ENCODE measurements at places on chromosomes 7 and 10.

- no peak for DNase-seq
These were observed 54.1 kb downstream of the AGMO start for GRCh38 chr7:15507708-15508107.

DNA sequence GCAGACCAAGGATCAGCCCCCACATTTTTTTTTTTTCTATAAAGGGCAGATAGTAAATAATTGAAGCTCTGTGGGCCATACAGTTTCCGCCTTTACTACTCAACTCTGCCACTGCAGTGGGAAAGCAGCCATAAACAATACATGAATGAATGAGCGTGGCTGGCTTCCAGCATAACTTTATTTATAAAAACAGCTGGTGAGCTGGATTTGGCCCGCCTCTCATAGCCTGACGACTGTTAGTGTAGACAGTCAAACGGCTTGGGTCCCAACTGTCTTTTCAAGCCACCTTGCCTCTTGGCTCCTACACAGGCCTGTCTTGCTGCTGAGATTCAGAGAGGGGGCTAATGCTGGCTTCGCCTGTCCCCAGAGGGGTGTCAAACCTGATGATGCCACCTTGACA is 169.8 kb upstream of the GPR26 start:
- DNase-seq: peak; percentile 17

DNA sequence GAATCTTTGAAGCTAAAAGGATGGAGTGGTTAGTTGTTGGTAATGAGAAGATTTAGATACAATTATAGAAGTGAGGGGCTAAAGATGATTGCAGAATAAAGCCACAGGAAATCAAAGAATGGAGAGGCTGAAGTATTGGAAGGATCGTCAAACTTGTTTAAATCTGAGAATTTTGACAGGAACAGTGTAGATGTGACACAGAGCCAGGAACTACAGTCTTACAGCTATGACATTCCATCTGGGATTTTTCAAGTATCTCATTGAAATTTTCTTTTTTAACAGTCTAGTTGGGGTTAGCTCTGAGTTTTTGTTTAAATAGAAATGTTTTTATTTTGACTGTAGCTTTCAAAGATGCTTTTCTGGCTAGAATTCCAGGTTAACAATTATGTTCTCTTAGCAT is 181.4 kb downstream of the NRG3 start:
- DNase-seq: no peak

GRCh38 chr7:44638611-44639557 is 32.5 kb downstream of the OGDH start:
- no peak for DNase-seq

GRCh38 chr7:117790731-117791130 is 82.5 kb downstream of the CTTNBP2 start:
- no peak for DNase-seq

DNA sequence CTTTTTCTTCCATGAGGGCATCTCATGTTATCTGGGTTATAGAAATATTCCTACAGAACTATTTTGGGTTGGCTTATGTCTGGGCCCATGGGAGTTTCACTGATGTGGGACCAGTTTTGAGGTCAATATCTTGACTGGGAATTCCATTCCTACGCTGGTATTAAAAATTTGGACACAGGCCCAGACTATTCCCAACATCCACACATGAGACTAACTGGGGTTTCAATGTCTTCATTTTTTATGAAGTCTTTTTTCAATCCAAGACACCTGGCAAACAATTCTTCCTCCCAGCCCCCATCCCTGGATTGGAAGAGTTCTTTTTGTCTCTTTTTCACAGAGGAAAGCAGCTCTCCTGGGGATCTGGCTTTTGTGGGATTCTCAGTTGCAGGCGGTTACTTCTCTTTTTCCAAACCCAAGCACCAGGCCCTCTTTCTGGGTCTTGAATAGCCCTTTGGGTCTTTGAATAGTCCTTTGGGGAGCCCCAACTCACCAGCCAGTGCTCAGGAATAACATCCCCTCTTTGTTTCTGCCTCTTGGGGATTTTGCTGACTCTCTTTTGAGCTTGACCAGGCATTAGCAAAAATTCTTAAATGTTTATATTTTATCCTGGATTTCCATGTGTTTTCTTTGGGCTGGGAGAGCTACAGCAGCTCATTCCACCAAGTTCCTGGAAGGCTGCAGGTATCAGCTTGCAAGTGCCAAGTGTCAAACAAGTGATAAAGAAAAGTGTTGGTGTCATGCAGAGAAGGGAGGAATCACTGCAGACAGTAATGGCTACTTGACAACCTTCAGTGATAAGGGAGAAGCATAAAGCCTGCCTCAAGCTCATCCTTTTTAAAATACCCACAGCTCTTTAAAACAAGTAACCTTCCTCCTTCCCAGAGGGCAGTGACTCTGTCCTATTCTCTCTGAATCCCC is 234.3 kb downstream of the ADAM12 start:
- DNase-seq: no peak

DNA sequence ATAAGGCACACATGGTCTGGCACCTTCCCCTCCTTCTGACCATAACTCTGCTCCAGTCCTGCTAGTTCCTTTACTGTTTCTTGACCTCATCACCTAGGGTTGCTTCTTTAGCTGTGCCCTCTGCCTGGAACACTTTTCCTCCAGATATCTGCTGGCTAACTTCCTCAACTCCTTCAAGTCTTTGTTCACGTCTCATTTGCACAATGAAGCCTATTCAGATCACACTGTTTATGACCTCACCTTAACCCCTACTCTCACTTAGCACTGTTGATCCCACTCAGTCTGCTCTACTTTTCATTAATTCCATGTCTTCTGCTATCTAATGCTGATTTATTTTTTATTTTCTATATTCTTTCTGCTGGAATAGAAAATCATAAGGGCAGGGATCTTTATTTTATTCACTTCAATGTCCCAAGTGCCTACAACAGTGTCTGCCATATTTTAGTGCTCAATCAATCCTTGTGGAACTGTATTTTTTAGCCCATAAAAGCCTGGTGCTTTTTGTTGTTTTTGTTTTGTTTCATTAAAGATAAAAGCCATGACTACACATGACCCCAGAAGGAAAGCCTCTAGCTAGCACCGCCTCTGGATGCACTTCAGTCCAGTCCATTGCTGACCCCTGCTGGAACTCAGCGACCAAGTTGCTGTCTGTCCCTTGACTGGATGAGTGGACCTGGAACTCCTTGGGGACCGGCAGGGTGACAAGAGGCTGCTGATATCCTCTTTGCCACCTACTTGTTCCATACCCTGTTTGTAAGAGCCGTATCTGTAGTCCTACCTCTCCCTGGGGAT is 12.3 kb downstream of the KLF14 start:
- peak; percentile 9 for DNase-seq

- no peak for DNase-seq
These were observed 12.0 kb downstream of the INPP5F start for GRCh38 chr10:119737823-119738222.

DNA sequence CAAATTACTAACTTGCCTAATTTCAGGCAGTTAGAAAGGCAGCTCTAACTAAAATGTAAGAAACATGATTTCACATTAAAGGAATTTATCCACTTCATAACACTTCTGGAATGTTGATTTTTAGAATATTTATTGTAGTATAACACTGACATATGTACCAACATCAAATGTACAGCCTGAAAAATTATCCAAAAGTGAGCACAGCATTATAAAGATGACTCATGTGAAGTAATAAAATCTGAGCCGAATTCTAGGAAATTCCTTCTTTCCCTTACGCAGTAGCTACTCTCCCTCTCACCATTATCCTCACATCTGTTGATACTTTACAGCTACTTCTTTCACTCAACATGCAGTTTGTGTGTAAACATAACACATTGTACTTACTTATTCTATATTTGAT is 610.6 kb downstream of the ZWINT start:
- DNase-seq: no peak

DNA sequence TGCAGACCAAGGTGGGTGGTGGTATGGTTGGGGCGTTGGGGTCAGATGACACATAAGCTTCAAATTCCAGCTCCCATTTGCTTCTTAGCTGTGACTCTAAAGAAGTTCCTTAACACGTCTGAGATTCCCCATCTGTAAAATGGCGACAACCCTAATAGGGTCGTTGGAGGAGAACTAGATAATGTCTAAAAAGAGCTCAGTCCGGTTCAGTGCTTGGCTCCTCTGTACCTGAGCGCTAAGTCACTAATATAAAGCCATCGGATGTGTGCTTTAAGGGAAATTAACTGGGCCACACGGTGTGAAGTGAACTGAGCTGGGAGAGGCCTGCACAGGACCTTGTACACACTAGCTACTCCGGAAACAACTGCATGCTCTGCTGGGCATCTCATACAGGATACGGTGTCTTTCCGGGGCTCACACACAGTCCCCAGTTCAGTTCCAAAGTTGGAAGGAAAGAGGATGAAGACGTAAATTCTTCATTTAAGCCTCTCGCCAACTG is 476 bp upstream of the ZFYVE27 start:
- no peak for DNase-seq

DNA sequence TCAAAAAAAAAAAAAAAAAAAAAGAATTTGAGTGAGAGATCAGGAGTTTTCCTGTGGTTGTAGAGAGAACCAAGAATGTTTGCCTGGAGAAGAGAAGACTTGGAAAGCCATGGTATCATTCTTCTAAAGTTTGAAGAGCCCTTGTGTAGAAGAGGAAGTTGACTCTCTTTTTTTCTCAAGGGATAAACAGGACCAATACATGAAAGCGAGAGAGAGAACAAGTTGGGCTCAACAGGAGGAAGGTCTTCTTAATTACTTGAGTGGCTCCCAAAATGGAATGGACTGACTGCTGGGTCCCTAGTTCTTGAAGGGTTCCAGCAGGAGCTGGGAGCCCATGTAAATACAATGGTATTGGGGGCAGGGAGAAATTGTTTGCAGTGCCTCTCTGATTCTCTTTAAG is 173.3 kb upstream of the ADO start:
- DNase-seq: no peak

GRCh38 chr7:1324028-1324900 is 91.6 kb downstream of the UNCX start:
- no peak for DNase-seq

GRCh38 chr7:99625321-99625720 is 8.6 kb downstream of the ZSCAN25 start:
- no peak for DNase-seq

GRCh38 chr7:80372415-80372814 is 139.4 kb downstream of the GNAT3 start:
- DNase-seq: no peak

DNA sequence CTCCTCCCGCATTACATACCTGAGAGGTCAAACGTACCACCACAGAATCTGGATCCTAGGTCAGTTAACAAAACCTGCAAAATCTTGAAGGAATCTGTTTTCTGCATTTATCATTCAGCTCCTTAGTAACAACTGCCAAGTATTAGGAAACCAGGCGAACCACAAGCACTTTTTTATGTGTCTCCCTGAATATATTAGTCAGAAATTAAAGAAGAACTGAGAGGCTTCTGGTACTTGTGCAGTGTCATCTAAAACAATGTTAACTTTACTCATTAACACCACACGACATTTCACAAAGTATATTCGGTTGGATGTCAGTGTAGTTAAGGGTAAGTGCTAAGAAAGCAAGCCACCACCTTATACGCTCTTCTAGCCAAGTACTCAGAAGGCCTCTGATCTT is 2.5 kb downstream of the CCDC6 start:
- no peak for DNase-seq

DNA sequence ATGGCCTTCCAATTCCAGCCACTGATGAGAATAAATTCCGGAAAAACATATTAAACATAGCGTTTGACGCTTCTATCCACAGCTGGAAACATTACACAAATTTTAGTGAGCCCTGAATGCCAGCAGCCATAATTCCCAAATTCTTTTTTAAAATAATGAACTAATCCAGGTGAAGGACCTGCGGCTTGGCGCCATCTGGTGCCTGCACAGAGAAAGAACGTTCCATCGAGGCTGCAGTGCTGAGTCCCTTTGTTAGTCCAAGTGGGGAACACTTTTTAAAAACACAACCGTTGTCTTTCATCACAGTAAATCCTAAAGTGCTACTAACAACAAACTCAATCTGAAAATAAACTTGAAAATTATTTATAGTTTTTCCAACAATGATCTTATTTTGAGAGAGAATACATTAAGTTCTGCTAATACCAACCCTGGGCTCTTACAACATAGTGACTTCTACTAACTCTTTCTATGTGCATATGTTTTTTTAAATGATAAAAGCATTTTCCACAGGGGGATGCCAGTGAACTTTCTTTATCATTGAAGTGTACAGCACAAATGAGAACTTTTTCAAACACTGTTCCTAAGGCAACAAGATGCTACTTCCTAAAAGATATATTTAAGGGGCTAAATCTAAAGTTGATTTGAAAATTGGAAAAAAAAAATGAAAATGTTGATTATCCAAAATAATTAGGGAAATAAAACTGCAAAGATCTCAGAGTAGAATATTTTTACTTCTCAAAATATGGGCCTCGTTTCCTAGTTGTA is 166.9 kb upstream of the RNF32 start:
- DNase-seq: peak; percentile 30

DNA sequence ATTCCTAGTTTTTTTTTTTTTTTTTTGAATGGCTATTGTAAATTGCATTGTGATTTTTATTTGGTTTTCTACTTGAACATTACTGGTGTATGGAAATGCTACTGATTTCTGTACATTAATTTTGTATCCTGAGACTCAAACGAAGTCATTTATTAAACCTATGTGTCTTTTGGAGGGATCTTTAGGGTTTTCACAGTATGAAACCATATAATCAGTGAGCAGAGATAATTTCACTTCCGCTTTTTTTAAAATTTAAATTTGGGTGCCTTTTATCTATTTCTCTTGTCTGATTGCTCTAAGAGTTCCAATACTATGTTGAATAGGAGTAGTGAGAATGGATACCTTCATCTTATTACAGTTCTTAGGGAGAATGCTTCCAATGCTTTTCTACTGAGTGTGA is 102.7 kb downstream of the ZWINT start:
- no peak for DNase-seq

GRCh38 chr7:18978108-18978495 is 139.3 kb downstream of the TWIST1 start:
- no peak for DNase-seq

GRCh38 chr10:78207776-78208175 is 174.1 kb downstream of the RPS24 start:
- no peak for DNase-seq

DNA sequence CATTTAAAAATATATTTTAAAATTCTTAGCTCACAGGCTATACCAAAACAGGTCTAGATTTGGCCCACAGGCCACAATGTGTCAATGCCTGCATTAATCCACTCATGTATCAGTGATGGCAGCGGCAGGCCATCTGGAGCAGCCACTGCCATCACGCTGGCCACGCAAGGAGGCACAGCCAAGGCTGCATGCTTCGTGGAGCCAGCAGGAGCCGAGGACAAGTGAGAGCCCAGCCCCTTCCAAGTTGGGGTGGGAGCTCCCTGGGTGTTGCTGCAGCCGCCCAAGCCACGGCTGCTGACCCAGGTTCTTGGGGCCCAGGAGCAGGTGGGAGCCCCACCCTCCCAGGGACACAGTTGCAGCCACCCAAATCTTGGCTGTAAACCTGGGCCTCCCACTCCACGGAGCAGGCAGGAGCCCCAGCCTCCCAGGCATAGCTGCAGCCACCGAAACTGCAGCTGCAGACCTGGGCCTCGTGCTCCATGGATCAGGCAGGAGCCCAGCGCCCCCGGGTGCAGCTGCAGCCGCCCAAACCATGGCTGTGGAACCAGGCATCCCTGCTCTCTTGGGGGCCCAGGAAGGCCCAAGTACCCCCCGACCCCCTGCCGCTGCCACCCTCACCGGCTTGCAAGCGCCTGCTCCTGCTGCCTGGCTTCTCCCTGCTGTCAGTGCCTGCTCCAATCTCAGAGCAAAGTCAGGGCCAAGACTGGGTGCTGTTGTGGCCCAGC is 87.3 kb upstream of the CACUL1 start:
- DNase-seq: no peak

GRCh38 chr10:122467701-122468100 is 6.3 kb downstream of the HTRA1 start:
- DNase-seq: no peak
